ENCODE measurements at places on chromosomes 11 and 22. TPM values are rescaled to one million over a fixed set of nuclear protein-coding genes. Genes with fewer than 3 reads are reported as not detected.

- no peak for DNase-seq
Observed at GRCh38 chr11:108734283-108734682, 69.4 kb downstream of the DDX10 start.

Gene FXYD6
- total RNA-seq = 16.8 TPM

- no peak for DNase-seq
Observed at GRCh38 chr22:37626144-37626543, 13.3 kb upstream of the SH3BP1 start.

Gene GPHA2
- total RNA-seq = 18.5 TPM

All from body of pancreas (tissue), 4 donors.